ENCODE measurements at places on chromosomes 1 and 21.

DNA sequence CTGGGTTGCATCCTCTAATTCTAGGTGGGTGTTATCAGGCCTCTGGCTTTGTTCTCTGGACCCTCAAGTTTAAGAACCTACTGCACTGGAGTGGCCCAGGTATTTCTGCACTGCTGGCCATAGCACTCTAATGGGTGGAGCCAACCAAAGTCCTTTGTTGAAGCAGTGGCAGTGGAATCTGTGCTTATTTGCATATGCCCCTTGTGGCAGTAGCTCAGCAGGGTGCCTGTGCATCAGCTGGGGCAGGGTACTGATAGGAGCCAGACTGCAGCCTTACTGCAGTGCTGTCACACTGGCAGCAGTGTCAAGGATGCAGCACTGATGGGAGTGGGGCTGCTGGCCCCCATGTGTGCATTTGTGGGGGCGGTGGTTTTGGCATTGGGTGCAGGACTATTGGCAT lies 660.6 kb downstream of the LRRIQ3 start:
- no peak for DNase-seq

GRCh38 chr1:194045416-194045815 lies 859.0 kb upstream of the B3GALT2 start:
- peak; percentile 73 for DNase-seq

DNA sequence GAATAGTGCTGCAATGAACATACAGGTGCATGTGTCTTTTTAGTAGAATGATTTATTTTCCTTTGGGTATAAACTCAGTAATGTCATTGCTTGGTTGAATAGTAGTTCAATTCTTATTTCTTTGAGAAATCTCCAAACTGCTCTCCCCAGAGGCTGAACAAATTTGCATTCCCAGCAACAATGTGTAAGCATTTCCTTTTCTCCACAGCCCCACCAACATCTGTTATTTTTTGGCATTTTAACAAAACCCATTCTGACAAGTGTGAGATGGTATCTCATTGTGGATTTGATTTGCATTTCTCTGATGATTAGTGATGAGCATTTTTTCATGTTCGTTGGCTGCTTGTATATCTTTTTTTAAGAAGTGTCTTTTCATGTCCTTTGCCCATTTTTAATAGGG lies 21.9 kb upstream of the EEIG2 start:
- DNase-seq, result no peak

- DNase-seq, result no peak
These were observed 26.6 kb downstream of the UBE4B start for GRCh38 chr1:10059342-10059718.

GRCh38 chr1:198606020-198606438 lies 32.8 kb upstream of the PTPRC start:
- DNase-seq, result peak; percentile 95

- no peak for DNase-seq
These were observed 785 bp downstream of the PGLYRP4 start for GRCh38 chr1:153347856-153348255.

GRCh38 chr1:145958734-145959133 lies 917 bp upstream of the LIX1L start:
- no peak for DNase-seq

GRCh38 chr1:1432274-1432950 lies 3.1 kb upstream of the VWA1 start:
- no peak for DNase-seq

DNA sequence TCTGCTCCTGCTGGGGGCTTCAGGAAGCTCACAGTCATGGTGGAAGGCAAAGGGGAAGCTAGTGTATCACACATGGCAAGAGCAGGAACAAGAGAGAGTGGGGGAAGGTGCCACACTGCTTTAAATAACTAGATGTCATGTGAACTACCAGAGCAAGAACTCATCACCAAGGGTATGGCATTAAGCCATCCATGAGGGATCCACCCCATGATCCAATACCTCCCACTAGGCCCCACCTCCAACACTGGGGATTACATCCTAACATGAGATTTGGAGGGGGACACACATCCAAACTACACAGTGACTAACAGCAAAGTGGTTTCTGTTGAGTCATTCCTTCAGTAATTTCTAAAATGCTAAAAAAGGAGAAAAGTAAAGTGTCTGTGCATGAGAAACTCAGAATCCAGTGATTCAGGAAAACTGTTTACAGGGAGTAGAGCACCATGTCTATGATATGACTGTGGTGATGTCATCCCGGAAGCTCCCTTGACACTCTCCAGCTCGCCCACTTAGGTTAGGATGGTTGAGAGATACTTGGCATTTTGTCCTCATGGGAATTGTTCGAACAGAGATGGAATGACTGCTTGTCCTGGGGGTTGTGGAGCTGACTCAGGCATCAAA lies 50.3 kb downstream of the CHD1L start:
- peak; percentile 96 for DNase-seq

DNA sequence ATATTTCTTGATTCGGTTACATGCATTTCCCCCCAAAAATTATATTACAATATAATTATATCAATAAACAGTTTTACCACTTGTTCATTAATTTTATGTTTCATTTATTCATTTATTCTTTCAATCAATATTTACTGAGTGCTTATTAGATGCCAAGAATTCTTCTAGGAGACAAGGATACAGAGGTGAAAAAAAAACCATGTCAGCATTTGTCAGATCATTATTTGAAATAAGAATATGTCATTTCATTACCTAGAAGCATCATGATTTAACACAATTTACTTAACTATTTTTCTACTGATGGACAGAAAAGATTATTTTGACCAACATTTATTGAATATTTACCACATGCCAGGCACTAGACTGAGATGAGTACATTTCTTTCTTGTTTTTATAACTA lies 512.7 kb downstream of the LMO4 start:
- no peak for DNase-seq

- DNase-seq, result no peak
These were observed 3.4 kb downstream of the TRIM45 start for GRCh38 chr1:117118137-117118536.

- DNase-seq, result no peak
These were observed 4.7 kb downstream of the SELENBP1 start for GRCh38 chr1:151367658-151368392.

GRCh38 chr1:204920967-204921366 lies 50.3 kb downstream of the NFASC start:
- DNase-seq, result no peak

DNA sequence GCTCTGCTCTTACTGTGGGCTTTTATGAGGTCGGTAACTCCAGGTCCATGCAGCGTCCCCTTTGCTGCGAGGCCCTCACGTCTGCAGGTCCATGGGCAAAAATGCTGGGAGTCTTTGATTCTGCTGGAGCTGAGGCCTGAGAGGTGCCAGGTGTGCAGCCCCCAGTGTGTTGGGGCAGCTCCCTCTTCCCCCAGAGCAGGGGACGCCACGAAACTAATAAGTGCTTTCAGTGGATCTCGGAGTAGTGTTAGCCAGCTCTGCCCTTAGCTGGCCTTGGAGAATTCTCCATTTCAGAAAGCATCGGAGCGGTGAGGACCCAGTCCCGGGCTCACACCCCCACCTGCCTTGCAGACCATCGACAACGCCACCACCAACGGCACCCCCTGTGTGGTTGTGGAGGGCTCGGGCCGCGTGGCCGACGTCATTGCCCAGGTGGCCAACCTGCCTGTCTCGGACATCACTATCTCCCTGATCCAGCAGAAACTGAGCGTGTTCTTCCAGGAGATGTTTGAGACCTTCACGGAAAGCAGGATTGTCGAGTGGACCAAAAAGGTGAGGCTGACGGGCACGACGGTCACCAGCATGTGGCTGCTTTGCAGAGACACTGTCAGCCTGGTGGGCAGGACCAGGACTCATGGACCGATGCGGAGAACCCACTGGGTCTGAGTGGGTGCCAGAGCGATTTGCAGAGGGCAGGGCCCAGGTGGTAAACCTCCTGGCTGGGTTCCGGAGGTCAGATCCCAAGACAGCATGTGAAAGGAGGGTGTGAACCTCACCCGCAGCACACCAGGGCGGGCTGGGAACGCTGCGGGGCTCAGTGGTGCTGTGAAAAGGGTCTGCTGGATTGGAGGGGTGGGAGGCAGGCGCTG lies 25.5 kb downstream of the TRPM2 start:
- DNase-seq, result no peak

GRCh38 chr1:22112554-22112953 lies 30.3 kb downstream of the WNT4 start:
- DNase-seq, result no peak

DNA sequence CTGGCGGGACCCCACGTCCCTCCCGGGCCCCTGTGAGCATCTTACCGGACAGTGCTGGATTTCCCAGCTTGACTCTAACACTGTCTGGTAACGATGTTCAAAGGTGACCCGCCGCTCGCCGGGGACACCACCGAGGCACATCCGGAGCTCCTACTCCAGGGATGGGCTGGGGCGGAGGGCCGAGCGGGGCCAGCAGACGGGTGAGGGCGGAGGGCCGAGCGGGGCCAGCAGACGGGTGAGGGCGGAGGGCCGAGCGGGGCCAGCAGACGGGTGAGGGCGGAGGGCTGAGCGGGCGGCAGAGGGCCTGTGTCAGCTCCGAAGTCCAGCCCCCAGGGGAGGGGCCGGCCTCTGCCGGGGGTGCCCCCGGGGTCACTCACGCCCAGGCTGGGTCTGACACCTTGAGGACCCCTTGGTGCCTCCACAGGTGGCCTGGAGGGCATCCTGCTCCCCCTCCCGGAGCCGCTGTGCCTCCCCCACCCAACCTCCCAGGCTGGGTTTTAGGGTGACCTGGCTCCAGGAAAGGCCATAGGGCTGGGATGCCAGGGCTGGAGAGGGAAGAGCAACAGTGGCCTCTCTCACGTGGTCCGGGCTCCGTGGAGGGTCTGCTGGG lies 5.7 kb upstream of the TTLL10 start:
- no peak for DNase-seq

DNA sequence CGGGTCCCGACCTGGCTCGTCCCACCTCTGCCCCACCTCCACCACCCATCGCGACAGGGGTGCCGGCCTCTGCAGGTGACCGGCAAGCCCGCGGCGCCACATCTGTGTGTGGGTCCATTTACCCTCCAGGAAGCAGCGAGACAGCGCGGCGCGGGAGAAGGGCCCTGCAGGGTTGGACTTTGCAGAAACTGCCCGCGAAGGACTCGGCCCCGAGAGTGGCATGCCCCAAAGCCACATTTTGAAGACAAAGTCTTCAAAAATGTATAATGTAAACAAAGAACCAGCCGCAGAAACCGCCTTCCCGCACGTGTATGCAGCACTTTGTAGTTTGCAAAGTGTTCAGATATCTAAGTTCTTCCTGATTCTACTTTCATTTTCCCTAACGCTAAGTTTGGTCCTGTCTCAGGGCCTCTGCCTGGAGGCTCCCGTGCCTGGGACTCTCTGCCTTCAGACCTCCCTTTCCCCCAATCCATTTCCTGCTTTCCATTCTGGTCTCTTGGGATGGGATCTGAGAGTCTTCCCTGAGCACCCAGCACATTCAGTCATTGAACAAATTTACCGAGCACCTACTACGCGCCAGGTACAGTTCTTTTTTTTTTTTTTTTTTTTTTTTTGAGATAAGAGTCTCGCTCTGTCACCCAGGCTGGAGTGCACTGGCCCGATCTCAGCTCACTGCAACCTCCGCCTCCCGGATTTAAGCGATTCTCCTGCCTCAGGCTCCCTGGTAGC lies 524 bp upstream of the TMCO4 start:
- DNase-seq, result peak; percentile 82

DNA sequence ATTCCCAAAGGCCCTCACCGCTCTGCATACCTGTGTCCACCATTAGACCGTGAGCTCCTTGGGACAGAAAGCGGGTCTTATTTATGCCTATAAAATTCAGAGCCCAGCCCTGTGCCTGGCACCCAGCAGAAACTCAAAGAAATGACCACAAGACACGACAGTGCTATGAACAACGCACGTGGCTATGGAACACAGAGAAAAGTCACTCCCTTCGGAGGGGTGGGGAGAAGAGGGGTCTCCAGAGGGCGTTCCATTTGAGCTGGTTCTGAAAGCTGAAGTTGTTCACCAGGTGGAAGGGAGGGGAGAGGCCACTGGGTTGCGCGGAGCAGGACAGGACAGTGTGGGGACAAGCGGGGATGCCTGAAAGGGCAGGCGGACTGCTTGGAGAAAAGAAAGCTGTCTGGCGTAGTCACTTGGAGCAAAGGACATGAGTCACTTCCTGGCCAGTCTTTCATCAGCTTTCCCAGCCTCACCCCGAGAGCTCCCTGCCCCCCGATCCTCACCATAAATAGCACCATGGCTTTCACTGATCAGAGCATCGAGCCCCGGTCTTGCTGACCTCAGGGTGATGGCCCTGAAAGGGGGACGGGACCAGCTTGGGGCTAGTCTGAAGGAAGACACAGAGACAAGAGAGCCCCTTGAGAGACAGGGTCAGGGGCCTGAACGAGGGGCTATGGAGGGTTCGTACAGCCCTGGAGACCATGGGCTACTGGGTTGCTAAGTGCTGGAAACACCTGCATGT lies 28.5 kb downstream of the ECE1 start:
- DNase-seq, result peak; percentile 91

DNA sequence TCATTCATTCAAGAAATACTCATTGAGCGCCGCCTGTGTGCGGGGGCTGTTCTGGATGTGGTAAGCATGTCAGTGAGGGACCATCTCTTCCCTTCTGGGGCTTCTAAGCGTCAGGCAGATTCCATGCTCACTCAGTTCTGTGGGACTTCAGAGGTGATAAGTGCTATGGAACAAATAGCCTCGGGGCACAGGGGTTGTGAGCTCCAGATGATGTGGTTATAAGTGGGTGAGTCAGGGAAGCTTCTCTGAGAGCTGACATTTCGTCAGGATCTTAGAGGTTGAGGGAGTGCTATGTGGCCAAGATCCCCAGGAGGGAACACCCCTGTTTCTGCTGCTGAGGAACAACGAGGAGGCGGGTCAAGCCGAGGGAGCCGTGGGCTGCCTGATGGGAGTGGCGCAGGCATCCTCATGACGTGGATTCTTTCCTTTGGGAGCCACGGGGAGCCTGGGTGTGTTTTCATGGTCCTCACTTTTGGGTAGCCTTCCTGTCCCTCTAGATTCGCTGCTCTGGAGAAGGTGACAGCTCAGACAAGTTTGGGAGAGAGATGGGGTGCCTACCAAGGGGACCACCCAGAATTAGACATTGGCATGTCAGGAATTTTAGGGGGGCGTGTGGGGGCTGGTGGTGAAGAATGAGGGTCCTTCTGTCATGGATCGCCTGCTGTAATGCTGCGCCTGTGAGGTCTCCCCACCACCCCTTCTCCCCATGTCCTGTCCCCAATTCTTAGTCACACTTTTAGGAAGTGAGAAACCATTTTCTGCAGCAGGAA lies 38.5 kb downstream of the HUNK start:
- DNase-seq, result peak; percentile 76

DNA sequence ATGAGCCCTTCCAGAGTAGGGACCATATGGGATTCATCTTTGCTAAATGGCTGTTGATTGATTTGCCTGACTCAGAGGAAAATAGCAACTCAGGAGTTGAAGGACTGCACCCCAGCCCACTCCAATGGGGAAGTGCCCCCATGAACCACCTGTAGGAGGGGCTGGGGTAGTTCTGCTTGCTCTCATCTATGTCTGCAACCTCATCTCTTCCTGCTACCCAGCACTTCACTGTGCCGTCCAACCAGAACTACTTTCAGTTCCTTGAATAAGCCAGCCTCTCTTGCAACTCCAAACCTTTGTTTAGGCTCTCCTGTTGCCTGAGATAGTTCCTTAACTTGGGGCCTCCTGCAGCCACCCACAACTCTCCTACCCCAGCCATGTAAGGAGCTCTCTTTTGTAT lies 26.6 kb downstream of the BEND5 start:
- DNase-seq, result no peak

Measured in fibroblast of skin of right quadriceps (primary cell).